Pulmonary artery endothelial cell (primary cell): ENCODE measurements at places on chromosomes 7 and 10. TPM values are rescaled to one million over a fixed set of nuclear protein-coding genes. Genes with fewer than 3 reads are reported as not detected.

DNA sequence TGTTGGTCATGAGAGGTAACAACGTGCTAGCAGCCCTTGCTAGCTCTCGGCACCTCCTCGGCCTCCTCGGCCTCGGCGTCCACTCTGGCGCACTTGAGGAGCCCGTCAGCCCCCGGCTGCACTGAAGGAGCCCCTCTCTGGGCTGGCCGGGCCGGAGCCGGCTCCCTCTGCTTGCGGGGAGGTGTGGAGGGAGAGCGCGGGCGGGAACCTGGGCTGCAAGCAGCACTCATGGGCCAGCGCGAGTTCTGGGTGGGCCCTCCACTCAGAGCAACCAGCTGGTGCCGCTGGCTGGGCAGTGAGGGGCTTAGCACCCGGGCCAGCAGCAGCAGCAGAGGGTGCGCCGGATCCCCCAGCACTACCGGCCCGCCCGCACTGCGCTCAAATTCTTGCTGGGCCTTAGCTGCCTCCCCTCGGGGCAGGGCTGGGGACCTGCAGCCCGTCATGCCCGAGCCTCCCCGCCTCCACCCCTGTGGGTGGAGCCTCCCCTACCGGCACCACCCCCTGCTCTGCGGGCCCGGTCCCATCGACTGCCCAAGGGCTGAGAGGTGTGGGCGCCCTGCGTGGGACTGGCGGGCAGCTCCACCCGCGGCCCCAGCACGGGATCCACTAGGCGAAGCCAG is 96.1 kb downstream of the PAXIP1 start:
- DNase-seq, result no peak

- peak; percentile 93 for DNase-seq
These were observed 100.0 kb upstream of the KCNMA1 start for GRCh38 chr10:77737608-77738007.

DNA sequence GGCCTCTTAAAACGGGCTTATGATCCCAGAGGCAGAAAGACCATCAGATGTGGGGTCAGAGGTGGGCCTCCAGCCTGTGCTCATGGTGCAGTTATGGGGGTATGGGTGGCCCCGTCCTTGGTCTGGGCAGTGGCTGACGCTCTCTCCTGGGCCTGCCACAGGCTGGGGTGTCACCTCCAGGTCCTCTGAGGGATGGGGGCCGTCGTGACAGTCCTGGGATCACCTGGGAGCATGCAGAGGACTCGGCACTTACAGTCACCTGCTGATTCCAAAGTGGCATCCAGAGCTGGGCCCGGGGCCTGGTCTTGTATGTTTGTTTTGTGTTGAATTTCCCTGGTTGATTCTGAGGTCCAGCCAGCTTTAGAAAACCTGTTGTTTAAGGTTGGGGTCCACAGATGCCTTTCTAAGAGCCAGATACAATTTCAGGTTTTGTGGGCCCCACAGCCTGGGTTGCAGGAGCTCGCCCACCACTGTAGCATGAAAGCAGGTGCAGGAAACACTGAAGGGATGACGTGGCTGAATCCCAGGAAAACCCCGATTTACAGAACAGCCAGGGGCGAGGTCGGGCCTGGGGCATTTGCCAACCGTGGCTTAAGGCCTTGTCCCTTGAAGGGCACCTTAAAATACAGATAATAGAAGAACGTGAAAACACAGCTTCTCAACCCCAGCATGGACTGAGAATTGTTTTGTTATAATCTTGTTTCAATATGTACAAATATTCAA is 170.7 kb upstream of the PPP2R2D start:
- DNase-seq, result no peak

DNA sequence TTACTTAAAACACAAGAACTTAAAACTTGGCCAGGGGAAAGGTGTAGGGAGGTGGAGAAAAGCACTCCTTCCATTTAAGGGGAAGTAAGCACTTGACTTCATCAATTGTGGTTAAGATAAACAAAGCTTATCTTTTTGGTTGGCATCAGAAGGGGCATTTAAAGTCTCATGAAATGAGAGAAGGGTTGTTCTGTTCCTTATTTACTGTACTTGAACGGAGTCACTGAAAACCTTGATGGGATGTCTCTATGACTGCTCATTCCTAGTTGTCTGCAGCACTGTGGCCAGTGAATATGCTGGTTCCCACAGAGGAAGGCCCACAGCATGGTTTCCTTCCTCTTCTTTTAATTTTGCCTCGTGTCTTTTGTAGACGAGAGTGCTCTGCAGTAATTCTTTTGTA is 229.3 kb downstream of the AUTS2 start:
- no peak for DNase-seq

DNA sequence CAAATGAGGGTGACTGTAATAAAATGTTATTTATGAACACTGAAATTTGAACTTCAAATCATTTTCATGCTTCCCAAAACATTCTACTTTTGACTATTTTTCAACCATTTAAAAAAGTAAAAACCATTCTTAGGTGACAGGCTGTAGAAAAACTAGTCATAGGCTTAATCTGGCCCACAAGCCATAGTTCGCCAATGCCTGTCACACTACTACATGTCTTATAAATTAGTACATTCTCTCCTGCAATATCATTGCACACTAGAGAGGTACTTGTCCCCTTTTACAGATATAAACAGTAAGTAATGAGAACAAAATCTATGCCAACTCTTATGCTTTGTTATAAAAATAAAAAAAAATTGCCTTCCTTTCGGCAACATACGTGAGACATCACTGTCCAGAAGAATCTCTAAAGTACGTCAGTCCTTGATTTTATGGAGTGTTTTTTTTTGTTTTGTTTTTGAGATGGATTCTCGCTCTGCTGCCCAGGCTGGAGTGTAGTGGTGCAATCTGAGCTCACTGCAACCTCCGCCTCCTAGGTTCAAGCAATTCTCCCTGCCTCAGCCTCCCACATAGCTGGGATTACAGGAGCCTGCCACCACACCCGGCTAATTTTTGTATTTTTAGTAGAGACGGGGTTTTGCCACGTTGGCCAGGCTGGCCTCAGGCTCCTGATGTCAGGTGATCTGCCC is 23.2 kb downstream of the UPF2 start:
- no peak for DNase-seq

DNA sequence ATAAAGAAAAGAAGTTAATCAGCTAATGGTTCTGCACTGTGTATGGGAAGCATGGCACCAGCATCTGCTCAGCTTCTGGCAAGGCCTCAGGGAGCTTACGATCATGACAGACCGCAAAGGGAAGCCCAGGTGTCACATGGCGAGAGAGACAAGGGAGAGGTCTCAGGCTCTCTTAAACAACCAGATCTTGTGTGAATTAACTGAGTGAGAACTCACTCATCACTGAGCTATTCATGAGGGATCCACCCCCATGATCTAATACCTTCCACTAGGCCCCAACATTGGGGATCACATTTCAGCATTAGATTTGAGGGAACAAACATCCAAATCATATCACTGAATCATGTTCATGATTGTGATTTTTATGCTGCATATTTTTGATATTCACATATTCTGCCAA is 5.8 kb downstream of the USP54 start:
- DNase-seq, result no peak

- DNase-seq, result no peak
These were observed 56.3 kb downstream of the CRTAC1 start for GRCh38 chr10:97974100-97974499.

DNA sequence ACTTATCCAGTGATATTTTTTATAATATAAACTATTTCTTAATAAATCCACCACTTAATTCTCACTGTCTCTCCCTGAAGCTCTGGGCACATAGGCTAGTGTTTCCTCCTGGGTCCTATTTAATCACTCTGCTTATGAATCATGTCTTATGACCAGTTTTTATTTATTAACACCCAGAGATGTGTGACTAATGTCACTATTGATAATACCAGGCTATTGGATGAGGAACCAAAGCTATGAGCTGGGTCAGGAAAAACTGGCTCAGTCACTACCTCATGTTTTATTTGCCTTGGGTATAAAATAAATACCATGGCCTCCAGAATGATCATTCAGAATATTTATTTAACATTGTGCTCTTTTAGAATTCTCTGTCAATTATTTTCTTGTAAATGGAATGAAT is 5.2 kb downstream of the SEMA3E start:
- DNase-seq, result no peak

- DNase-seq, result no peak
These were observed 156.7 kb upstream of the TCF7L2 start for GRCh38 chr10:112793202-112793921.

- DNase-seq, result no peak
These were observed 10.7 kb downstream of the XPNPEP1 start for GRCh38 chr10:109912335-109913281.

GRCh38 chr7:143934526-143935325 is at the start of gene OR2F2:
TSS of gene OR2F2 (plus strand) at chr7:143935233. CDS start at chr7:143935233, 0 bp downstream.
- no peak for DNase-seq

DNA sequence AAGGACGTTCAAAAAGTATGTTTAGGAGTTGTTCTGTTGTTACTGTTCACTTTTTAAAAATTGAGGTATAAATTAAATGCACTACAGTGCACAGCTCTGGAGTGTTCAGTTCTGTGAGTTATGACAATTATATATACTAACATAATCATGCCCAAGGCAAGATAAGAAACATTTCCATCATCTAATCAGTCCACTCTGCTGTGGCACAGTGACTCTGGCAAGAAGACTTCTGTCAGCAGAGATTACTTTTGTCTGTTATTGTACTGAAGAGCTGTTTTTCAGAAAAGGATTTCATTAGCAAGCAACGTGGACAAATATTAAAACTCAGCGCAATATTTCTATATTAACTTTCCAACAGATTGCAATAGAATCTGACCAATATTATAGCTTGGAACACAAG is 32.0 kb downstream of the ICA1 start:
- no peak for DNase-seq

- DNase-seq, result no peak
These were observed 19.8 kb downstream of the ZNF467 start for GRCh38 chr7:149753375-149754233.

GRCh38 chr7:137120690-137121089 is 222.8 kb downstream of the PTN start:
- no peak for DNase-seq

- no peak for DNase-seq
These were observed 441.7 kb downstream of the TYW1 start for GRCh38 chr7:67438198-67438882.

- no peak for DNase-seq
These were observed 232.9 kb upstream of the MTPN start for GRCh38 chr7:136210079-136210478.

GRCh38 chr7:135798095-135798494 is 49.5 kb upstream of the FAM180A start:
- DNase-seq, result no peak

GRCh38 chr10:63390521-63390920 is 75.3 kb downstream of the JMJD1C start:
- DNase-seq, result no peak

DNA sequence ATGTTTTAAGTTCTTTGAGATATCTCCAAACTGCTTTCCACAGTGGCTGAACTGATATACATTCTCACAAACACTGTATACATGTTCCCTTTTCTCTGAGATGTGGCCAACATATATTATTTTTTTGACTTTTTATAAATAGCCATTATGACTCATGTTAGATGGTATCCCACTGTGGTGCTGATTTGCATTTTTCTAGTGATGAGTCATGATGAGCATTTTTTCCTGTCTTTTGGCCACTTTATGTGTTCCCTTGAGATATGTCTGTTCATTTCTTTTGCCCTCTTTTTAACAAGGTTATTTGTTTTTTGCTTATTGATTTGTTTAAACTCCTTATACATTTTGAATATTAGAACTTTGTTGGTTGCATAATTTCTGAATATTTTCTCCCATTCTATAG is 1055.1 kb downstream of the NXPH1 start:
- peak; percentile 13 for DNase-seq

- DNase-seq, result no peak
These were observed 19.2 kb downstream of the PLA2G12B start for GRCh38 chr10:72935361-72935760.

DNA sequence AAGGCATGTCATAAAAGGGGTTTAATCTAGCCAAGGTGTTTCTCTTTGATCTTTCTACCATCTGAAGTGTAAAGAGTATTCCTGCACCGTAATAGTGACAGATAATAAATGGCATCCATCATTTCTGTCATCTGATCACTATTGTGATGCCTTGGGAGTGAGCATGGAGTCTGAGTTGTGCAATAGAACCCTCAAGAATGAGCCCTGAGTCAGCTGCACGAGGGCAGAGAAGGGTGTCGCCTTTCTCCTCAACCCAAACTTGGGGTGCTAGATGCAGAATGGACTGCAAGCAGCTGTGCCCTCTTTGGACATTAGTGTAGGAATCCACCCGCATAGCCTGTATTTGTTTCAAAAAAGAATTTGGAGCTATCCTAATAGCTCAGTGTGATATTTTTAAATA is 115.2 kb downstream of the ZNF37A start:
- no peak for DNase-seq

DNA sequence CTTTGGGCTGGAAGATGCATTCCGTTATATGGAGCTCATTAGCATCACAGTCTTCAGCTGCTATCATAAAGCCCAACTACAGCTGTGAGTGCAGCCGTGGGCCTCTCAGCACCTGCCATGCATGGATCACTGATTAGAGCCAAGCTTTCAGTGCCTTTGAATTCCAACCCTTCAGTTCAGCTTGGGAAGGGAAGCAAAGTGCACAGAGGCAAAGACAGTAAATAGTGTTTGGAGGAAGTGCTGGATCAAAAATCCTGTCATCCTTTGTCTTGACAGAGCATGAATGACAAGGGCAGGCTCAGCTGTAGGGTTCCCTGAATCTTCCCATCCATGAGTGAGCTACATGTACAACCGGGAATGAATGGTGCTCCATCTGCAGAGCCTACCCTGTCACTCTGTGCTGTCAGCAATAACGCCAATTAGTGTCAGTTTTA is 153.7 kb downstream of the DNAJB9 start:
- DNase-seq, result no peak

GRCh38 chr7:88337572-88337971 is 30.9 kb upstream of the STEAP4 start:
- DNase-seq, result no peak

DNA sequence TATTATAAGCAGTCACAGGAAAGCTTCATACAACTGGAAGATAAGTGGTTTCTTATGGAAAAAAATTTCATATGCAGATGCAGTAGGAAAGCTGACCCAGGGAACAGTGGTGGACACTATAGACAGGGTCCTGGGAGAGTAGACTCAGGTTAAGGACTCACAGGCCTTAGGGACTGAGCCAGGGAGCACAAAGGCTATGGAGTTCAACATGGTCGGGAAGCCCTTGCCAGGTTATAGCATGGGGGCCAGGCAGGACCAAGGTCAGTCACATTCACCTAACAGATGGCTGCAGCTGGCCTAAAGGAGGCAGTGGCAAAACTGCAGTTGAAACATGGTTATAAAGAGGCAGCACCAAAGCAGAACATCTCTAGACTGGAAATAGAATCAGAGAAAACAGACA is 54.9 kb upstream of the UNC5B start:
- no peak for DNase-seq

The GPR146 gene
- total RNA-seq, result 17.4 and 29.8 TPM in 2 replicates

The SKIDA1 gene
- total RNA-seq, result 0.33 and 0.46 TPM in 2 replicates

The CPA2 gene
- not detected in 2 replicates for total RNA-seq

The TLX1 gene
- 0.60 and 1.8 TPM in 2 replicates for total RNA-seq

The ZC3HAV1L gene
- 13.5 and 13.6 TPM in 2 replicates for total RNA-seq

The ASB10 gene
- total RNA-seq, result not detected in 2 replicates
